Bladder microvascular endothelial cell (primary cell): ENCODE measurements at places on chromosomes 6 and 20. TPM values are rescaled to one million over a fixed set of nuclear protein-coding genes. Genes with fewer than 3 reads are reported as not detected.

Gene RIPOR2
- total RNA-seq: 1.1 TPM in 1 of 2 replicates, not detected in the other

Gene GPX5
- not detected in 2 replicates for total RNA-seq

Gene NANP
- total RNA-seq: 4.2 and 7.6 TPM in 2 replicates

Gene C6orf118
- not detected in 2 replicates for total RNA-seq

Gene FUCA2
- 29.5 and 31.1 TPM in 2 replicates for total RNA-seq
